ENCODE measurements at places on chromosomes 5 and 9.

DNA sequence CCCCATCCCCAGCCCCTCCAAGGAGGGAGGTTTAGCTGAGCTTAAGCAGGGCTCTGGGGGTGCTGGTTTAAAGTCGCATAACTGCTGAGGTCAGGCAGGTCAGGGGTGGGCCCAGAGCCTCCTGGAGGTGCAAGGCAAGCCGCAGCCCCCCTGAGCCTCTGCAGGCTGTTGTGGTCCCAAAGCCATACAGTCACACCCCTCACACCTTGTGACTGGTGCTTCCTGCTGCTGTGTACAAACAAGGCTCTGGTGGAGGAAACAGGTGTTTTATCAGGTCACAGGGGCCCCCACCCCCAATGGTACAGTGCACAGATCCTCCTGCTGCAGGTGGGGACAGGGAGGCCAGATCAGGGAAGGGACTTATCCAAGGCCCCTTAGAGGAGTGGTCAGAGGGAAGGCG, 8.0 kb downstream of the TCF7 start:
- no peak for DNase-seq

GRCh38 chr9:99105152-99106043, 485 bp downstream of the TGFBR1 start:
- peak; percentile 18 for DNase-seq

DNA sequence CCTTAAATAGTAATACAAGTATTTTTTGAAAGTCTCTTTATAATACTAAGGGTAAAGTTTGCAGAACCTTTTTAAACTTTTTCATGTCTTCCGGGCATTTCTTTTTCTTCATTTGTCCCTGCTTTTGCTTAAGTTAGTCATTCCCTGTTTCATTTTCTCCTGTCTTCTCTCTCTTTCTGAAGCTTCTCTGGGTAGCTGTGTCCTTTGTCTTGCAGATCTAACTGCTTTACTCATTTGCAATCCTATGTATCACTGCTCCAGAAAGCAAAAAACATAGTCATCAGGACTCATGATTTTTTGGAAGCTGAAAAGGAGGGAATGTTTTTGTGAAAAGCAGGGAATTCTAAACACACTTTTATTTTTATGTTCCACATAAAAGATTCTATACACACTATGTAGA, 301.7 kb downstream of the MRPS30 start:
- DNase-seq = no peak

GRCh38 chr5:95668728-95669127, 14.1 kb downstream of the SPATA9 start:
- DNase-seq = no peak

- DNase-seq = no peak
These were observed 182.7 kb upstream of the ACTBL2 start for GRCh38 chr5:57665146-57665936.

DNA sequence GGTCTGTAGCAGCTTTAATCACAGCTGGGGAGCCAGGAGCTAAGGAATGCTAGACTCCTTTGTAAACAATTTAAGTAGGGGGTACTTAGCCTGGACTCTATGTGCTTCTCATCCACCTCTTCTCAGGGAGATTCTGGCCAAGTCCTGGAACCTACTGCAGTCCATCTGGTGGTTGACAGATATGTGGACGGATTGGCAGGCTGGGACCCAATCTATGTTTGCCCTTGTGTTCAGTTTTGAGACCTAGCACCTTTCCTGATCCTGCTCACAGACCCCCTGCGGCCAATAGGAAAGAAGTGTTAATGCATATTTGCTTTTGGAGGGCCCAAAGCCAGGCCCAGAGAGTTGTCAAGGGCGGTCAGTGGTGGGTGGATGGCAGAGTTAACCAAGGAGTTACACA, 6.4 kb downstream of the SLC22A5 start:
- no peak for DNase-seq

- DNase-seq = no peak
These were observed 41.5 kb downstream of the FBXO4 start for GRCh38 chr5:41966401-41967105.

GRCh38 chr9:137589441-137590122, 730 bp downstream of the ZMYND19 start:
- no peak for DNase-seq

- DNase-seq = no peak
These were observed 123.1 kb downstream of the LIFR start for GRCh38 chr5:38433160-38433861.

- DNase-seq = no peak
These were observed 30.9 kb upstream of the BARHL1 start for GRCh38 chr9:132551556-132551955.

GRCh38 chr5:141844414-141845097, 33.7 kb downstream of the PCDH1 start:
- DNase-seq = no peak

DNA sequence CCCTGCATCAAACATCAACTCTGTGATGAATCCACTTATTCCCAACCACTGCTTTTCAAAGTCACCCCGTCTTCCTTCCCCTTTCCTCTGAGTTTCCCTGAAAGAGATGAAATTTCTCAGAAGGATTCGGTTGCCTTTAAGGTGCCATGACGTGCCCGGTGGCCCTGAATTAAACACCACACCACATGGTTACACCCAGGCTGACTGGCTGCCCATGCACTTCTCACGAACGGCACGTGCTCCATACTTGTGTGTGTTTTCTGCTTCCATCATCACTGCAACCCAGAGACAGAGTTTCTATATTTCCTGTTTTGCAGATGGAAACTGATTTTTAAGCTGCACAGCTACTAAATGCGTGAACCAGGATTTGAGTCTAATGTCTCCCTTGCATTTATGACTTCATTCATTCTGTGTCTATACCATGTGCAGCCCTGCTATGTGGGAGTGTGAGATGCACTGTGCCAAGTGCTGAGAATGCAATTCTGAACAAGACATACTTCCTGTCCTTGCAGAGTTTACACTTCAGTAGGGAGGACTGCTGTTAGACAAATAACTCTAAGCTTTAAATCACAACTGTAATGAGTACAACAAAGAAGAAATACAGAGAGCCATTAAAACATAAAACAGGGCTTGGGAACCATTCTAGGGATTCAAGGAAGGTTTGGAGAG, 162.9 kb downstream of the NXNL2 start:
- DNase-seq = no peak

DNA sequence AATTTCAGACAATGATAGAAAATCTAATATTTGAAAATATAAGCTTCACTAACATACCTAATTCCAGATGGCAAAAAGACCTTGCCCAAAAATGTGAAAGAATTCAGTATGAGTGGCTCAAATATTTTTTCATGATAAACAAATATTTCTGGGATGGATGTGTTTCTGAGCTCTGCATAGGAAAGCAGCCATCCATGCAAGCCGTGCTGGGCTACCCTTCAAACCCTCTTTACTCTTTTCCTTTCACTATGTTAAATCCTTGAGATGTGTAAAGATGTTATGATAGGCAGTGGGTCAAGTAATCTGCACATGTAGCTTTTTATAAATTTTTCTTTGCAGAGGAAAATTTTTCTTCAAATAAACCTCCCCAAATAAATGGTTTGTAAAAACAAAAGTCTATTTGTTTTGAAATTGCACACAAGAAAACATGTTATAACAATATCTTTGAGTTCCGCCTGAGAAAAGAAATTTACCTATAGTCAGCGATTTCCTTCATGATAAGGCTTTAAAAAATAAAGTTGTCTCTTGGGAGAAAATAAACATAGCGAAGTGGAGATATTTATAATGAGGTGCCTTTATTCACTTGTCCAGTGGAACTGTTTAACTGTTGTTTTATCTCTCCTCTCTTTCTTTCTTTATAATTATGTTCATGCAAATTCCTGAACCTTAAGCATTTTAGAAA, 154.3 kb upstream of the PITX1 start:
- no peak for DNase-seq

DNA sequence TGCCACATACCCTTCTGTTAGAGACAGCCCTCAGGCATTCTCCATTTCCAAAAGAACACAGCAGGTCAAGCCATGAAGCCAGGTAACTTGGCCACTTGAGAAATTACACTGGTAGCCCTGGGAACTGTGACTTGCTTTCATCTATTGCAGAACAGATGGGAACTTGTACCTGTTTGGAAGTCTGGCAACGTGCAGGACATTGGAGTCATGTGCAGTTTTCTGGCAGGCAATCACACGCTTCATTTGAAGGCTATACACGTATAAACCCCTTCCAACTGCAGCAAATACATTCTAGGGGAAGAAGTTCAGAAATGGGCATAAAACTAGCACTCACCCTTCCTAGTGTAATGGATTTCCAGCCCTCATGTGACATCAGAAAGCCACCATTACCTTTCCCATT, 54.0 kb downstream of the WDR41 start:
- no peak for DNase-seq

GRCh38 chr9:17986595-17986994, 407.7 kb downstream of the SH3GL2 start:
- DNase-seq = no peak

DNA sequence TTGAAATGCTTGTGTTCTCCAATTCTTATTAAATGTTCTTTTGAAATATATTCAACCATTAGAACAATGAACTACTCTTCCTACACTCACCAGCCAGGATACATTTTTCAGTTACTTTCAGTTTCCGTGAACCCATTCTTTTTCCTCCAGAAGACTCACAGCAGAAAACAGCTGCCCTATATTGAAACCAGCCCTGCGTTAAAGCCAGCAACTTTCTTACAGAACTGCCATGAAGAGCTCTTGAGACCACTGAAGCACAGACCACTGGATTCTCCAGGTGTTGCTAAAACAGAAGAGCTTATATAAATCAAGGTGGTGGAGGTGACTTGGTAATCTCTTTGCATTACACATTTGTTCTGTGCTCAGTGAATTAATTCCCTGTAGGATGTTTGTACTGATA, 365.9 kb upstream of the C9orf72 start:
- no peak for DNase-seq

DNA sequence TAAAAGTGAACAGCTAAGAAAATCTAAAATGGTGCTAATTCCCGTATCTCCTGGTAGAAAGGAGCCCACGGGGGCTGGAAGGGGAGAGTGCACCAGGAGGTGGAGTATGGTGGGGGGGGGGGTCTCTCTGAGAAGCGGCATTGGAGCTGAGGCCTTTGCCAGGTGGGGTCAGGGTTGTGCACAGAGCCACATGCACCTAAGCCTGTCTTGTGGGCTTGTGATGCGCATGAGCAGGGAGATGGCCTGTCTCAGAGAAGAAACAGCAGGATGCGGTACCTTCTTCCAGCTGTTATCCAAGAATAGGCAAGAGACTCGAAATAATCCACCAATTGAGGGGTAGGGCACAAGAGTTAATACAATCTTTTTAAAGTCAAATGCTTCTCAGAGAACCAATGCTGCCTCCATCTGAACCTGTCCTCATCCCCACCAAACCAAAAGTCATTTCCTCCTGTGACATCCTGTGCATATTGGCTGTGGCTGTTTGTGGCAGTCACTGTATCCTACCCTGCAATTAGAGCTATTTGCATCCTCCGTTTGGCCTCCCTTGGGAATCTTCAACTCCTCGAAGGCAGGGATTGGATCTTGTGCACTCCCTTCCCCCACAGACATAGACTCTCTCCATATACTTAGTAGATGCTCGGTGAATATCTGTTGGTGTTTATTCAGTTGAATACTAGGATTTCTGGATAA, 45.4 kb downstream of the FGF1 start:
- no peak for DNase-seq

- no peak for DNase-seq
These were observed 17.5 kb downstream of the TLE1 start for GRCh38 chr9:81671880-81672280.

- DNase-seq = no peak
These were observed 4.2 kb upstream of the SEMA4D start for GRCh38 chr9:89502038-89502601.

- DNase-seq = no peak
These were observed 5.1 kb downstream of the SPAAR start for GRCh38 chr9:35914301-35914807.

GRCh38 chr9:4558371-4558998, 68.2 kb downstream of the SLC1A1 start:
- DNase-seq = no peak

GRCh38 chr9:127133739-127134167, 11.3 kb upstream of the ANGPTL2 start:
- DNase-seq = no peak

DNA sequence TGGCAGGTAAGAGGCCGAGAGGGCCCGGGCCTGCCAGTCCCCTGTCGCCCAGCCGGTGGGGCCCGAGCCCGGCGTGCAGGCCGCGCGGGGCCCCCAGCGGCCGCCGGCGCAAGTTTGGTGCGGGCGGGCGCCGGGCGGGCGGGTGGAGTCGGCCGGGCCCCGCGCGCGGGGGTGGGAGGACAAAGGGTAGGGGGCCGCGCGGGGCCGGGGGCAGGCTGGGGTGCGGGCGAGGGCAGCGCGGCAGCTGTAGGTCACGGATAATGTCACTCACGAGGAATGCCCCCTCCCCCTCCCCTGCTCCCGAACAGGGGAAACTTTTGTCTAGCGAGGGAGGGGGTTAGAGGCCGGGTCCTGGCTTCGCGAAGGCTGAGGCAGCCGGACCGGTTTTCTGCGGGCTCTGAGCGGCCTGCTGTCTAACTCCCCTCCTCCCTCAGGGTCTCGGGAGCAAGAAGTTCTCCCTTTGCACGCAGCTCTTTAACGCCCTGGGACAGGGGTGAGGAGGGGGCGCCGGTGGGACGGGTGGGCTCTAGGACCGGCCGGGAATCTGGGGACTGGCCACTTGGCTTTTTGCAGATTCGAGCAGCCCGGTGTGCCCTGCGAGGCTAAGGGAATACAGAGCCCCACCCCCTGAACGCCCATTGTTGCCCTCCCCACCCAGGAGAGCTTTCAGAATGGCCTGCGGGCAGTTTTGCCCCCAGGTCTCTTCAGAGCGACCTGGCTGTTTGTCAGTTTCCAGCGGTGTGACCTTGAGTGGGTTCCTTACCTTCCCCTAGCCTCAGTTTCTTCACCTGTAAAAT, 21.3 kb upstream of the NDST1 start:
- DNase-seq = peak; percentile 11

DNA sequence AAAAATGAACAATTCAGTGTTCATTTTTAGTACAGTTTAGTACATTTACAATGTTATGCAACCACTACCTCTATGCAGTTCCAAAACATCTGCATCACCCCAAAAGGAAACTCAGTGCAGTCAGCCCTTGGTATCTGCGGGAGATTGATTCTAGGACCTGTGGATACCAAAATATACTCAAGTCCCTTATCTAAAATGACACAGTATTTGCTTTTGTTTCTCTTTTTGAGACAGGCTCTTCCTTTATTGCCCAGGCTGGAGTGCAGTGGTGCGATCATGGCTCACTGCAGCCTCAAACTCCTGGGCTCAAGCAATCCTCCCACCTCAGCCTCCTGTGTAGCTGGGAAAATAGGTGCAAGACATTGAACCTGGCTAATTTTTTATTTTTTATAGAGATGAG, 114.0 kb downstream of the PIP5K1B start:
- DNase-seq = no peak

GRCh38 chr5:146516151-146516475, at the start of gene GPR151:
Gene GPR151 (minus strand): TSS chr5:146516190. CDS start chr5:146516113, 77 bp downstream.
- DNase-seq = no peak

Data from stimulated activated CD8-positive, alpha-beta memory T cell treated with anti-CD3 and anti-CD28 coated beads, Interleukin-4, amount 100 ng/mL, for 24 hours (primary cell).